Activated effector memory CD4-positive, alpha-beta T cell treated with anti-CD3 and anti-CD28 coated beads, Interleukin-2, amount 50 U/mL, for 16 hours (primary cell): ENCODE measurements at places on chromosomes 5 and 9.

DNA sequence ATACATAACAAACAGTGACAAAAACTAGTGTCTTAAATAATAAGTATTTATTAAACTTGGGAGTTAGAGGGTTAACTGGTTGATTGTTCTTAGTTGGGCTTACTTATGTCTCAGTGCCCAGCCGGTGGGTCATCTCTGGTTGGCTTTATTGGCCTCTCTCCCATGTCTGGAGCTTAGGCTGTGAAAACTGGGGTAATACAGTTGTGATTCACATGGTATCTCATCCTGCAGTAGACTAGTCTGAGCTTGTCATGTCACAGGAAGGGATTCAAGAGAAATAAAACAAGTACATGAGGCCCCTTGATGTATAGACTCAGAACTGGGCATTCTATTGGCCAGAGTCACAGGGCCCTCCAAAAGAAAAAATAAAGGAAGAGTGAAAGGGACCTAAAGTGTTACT is 466.4 kb upstream of the SMC2 start:
- no peak for DNase-seq

DNA sequence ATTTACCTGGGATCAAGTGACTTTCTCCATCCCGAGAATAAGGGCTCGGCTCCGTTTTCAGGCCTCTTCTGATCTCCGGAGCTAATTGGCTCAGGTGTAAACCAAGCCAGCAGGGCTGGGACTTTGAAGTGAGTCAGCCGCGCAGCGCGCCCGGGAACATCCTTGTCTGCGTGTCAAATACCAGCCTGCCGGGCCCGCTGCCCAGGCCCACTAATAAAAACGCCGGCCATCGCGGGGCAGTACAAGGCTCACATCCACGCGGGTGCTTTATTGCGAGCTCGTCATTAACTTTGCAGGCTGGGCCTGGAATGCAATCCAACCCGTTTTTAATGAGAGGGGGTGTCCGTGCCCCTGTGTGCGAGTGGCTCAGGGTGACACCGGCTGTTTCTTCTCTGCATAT is 416.8 kb downstream of the IRX2 start:
- no peak for DNase-seq

- peak; percentile 85 for DNase-seq
These were observed 47.0 kb upstream of the TGFBR1 start for GRCh38 chr9:99057665-99058625.

- no peak for DNase-seq
These were observed 52.2 kb upstream of the SPATA31E1 start for GRCh38 chr9:87830446-87830845.

DNA sequence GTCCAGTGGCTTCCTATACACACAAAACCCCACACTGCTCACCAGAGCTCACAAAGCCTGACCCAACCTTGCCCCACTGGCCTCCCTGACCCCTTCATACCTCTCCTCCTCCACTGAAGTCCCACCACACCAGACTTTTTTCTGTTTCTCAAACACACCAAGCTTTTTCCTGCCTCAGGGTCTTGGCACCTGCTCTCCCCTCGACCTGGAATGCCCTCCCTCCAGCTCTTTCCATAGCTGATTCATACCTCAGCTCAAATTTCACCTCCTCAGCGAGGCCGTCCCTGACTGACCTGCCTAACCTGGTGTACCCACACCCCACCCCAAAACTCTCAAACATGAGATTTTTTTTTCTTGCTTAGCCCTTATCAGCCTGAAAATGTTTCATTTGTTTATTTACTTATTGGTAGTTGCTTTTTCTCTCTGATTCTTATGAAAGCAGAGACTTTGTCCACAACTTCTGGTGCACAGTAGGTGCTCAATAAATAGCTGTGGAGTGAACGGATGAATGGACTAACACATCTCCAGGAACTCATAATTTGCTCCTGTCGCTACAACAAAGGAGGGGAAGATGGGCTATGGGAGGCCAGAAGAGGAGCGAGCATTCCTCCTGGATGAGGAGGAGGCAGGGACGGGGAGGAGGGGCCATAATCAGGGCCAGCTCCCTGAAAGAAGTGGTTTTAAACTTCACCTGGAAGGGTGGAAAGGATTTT is 84.3 kb downstream of the SH3TC2 start:
- no peak for DNase-seq

- no peak for DNase-seq
These were observed 41.0 kb downstream of the PCDHGC5 start for GRCh38 chr5:141529873-141530272.

DNA sequence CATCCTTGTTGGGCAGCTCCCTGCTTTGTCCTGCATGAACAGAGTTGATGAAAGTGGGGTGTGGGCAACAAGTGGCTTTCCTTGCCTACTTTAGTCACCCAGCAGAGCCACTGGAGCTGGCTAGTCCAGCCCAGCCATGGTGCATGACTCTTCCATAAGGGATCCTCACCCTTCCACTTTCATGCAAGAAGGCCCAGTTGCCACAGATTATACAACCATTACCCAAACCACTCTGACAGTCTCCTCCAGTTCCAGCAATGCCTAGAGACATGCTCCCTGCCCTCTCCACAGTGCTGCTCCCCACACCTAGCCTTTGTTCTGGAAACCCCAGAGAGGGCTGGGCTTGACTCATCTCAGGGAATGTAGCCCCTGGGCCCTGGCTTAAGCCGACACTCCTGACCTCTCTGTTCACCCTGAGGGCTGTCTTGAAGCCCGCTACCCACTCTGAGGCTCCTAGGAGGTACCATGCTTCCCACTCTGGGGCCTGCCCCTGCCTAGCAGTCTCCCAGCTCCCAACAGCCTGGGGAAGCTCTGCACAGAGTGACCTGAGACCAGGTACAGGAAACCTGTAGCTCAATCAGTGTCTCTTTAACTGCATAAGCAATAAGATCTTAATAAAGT is 3.9 kb downstream of the SLC35A4 start:
- DNase-seq, result no peak

DNA sequence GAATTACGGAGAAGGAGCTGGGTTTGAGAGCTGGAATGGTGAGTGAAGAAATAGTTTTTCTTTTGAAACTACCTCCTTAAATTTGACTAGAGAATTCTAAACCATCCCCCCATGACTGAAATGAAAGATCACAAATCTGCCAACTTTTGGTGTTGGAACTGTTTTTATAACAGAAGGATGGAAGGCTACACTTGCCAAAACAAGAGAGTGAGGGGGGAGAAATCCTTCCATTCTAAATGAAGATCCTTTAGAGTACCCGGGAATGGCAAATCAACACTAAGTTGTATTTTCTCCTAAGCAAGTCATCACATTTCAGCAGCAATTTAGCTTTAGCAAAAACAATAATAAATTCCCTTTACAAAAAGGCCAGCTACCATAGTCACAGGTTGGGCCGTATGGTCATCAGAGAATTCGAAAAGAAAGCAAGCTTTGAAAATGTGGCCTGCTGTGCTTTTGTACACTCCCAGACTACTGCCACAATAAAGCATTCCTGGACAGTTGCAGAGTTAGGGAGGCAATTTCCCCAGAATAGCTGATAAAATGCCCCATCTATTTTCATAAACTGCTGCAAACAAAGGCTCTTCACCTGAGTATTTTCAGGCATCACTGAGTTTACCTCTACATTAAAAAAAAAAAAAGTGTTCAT is 25.0 kb upstream of the FREM1 start:
- DNase-seq, result no peak

DNA sequence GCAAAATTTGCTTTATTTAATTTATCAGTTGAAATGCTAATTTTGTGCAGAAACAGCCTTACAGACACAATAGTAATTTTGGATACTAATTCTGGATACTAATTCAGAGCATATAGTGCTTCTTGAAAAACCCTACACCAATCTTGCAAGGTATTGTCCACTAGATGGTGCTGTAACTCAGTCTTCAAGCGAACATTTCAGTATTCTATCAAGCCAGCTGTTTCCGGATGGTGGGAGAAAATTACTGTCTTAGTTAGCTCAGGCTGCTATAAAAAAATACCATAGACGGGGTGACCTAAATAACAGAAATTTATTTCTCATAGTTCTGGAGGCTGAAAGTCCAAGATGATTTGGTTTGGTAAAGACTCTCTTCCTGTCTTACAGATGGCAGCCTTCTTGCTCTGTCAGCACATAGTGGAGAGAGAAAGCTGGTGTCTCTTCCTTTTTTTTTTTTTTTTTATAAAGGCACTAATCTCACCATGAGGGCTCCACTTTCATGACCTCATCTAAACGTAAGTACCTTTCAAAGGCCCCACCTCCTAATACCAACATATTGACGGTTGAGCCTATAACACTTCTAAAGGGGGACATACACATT is 1306.5 kb upstream of the CDH9 start:
- DNase-seq, result no peak

- no peak for DNase-seq
These were observed 94.2 kb upstream of the VCAN start for GRCh38 chr5:83377131-83377865.

DNA sequence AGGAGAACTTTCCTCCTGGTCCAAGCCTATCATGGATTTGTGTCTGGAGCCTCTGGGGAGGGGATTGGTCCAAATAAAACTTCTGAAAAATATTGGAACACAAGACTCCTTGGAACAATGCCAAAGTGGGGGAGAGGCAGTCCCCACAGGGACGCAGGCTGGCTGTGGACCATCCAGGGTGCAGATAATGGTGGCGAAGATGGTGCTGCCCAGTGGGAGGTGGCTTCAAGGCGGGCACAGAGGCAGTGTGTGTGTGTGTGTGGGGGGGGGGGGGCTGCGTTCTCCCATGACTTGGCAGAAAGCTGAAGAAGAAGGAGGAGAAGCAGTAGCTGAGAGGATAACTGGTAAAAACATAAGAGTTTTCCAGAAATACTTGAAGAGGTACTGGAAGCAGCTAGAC is 186.4 kb downstream of the MELK start:
- no peak for DNase-seq

DNA sequence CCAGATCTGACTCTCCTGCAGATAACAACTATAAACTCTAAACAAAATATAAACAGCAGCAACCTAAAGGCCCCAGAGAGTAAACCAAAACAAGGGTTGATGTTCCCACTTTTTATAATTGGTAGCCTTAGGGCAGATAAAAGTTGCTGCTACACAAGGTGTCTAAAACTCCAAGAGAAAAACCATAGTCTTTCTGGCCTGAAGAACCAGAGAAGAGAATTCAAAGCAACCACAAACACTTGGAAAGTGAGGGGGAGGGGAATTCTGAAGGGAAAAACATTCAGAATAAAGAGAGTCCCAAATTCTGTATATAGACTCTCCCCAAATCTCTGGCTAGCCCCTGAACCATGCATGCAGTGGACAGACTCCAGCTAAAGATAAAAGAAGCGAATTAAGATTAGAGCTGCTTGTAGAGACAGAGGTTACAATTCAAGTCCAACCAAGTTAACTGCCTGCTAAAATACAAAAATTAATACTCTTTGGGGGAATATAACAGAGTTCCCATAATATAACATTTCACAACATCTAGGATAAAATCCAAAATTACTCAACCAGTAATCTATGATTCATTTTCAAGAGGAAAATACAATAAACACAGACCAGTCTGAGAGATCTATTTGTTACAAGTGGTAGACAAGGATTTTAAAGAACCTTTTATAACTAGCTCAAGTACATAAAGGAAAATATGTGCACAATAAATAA is 37.5 kb upstream of the RGMB start:
- no peak for DNase-seq
